Liver (tissue), 10 donors: ENCODE measurements at places on chromosomes 1 and 21.

GRCh38 chr1:75129660-75129982, 4.6 kb upstream of the LHX8 start:
- no peak for DNase-seq
- no peaks in the 10 kb centered on the region for H3K4me1 ChIP-seq

GRCh38 chr1:41758904-41759548, 159.7 kb downstream of the HIVEP3 start:
- H3K27ac ChIP-seq: no peak overlapping the region
- no peak for DNase-seq
- no peaks in the 10 kb centered on the region for H3K27me3 ChIP-seq
- no peaks in the 10 kb centered on the region for H3K36me3 ChIP-seq
- H3K4me3 ChIP-seq: no peak overlapping the region
- no peaks in the 10 kb centered on the region for H3K4me1 ChIP-seq

DNA sequence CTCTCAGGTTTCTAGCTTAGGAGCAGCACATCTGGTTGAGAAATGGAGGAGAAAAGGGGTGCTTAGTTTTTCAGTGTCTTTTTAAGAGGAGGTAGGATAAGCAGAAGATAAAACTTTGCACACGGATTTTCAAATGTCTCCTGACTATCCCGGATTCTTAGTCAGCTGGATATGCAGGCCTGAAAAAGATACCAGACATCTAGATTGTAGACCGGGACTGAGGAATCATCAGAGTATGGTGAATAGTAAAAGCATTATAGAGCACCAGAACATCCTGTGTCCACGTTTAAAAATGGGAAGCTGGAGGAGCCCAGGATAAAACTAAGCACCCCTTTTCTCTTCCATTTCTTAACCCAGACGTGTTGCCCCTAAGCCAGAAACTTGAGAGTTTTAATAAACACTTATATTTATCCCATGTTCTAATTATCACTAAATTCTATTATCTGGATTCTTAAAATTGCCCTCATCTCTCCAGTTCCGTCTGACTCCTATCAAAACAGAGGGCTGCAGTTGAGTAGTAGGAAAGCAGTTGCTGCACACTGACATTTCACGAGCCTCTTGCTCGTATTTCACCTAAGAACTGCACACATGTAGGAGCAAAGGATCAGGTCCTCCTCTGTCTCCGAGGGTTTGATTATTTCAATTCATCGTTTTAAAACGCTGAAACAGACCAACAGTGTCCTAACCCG, 609 bp downstream of the PIGK start:
- no peaks in the 10 kb centered on the region for H3K27me3 ChIP-seq
- H3K36me3 ChIP-seq: no peaks in the 10 kb centered on the region
- DNase-seq: no peak
- H3K27ac ChIP-seq: peak overlapping the region; percentile 76
- H3K4me3 ChIP-seq: peak overlapping the region; percentile 92
- H3K4me1 ChIP-seq: peaks cover 14% of the 10 kb centered on the region

- peaks cover 4% of the 10 kb centered on the region for H3K36me3 ChIP-seq
- no peak for DNase-seq
- H3K4me3 ChIP-seq: no peak overlapping the region
These were observed 187.0 kb downstream of the TPR start for GRCh38 chr1:186188004-186188539.

GRCh38 chr1:215001419-215002021, 81.0 kb upstream of the KCNK2 start:
- no peak overlapping the region for H3K27ac ChIP-seq
- H3K4me3 ChIP-seq: no peak overlapping the region
- no peaks in the 10 kb centered on the region for H3K4me1 ChIP-seq
- H3K27me3 ChIP-seq: no peaks in the 10 kb centered on the region
- H3K36me3 ChIP-seq: no peaks in the 10 kb centered on the region

DNA sequence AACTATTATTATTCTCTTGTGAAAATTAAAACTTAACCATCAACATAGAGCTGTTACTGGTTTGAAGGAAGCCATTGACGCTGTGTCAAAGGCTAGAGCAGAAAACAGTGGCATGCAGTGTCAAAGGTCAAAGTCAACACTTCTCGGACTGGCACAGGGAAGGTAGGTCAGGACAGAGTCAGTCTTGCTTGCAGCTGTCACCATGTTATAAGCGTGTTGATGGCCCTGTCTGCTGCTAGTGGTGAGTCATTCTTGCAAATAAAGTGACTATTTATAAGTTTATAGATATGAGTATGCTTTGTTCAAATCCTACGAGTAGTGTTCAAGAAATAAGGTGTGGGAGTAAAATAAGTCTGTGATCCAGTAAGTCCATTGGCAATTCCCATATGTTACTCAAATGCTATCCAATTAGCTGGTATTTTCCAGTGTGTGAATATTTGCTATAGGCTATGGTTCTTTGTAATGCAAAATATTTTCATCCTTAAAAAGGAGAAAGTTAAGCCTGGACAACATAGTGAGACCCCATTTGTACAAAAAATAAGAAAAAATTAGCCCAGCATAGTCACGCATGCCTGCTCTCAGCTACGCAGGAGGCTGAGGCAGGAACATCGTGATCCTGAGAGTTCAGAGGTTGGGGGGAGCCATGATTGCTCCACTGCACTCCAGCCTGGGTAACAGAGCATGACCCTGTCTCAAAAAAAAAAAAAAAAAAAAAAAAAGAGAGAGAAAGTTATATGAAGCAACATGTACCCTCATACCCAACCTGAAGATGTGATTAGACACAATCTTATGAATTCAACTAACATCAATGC, 26.3 kb upstream of the TINAGL1 start:
- peak overlapping the region; percentile 48 for H3K27ac ChIP-seq
- no peak overlapping the region for H3K4me3 ChIP-seq
- H3K4me1 ChIP-seq: peaks cover 8% of the 10 kb centered on the region
- no peaks in the 10 kb centered on the region for H3K27me3 ChIP-seq
- H3K36me3 ChIP-seq: no peaks in the 10 kb centered on the region
